ENCODE measurements at places on chromosomes 6 and 20. TPM values are rescaled to one million over a fixed set of nuclear protein-coding genes. Genes with fewer than 3 reads are reported as not detected.

DNA sequence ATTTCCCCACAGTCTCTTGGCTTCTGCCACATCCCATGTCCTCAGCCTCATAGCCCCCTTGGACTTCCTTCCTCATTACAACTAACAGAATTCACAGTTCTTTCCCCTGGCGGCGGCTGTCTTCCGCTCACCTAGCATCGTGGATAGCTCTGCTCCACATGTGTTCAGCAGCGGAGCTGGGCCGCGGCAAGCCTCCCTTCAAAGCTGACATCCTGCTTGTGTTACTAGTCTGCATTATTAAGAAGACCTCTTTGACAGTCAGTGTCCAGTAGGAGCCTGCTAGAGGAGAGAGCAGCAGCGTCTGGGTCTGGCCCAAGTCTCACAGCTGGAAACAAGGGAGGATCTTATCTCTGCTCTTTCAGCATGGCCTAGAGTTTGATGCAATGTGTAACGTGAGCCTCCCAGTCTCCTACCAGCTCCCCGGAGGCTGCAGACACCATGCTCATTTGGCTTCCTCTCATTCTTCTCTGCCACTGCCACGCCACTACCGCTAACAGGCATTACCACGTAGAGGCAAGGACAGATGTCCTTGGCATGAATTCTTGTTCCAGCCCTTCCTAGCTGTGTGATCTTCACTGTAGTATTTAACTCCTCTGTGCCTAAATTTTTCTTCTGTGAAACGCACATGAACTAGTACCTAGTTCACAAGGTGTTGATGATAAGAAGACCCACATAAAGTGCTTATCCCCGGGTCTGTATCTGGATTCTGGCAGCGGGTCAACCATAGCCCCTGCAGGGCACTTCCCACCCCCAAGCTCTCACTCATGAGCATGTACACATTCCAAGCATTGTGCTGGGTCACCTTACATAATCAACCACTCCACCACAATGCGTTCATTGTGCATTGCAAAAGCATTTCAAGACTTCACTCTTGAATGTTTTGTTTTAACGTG, 107.1 kb upstream of the BACH2 start:
- no peak for DNase-seq

GRCh38 chr6:36730424-36731380, 33.1 kb downstream of the RAB44 start:
- no peak for DNase-seq

GRCh38 chr6:141107591-141108160, 1025.0 kb upstream of the GJE1 start:
- no peak for DNase-seq

GRCh38 chr20:16580620-16581019, 7.4 kb upstream of the KIF16B start:
- DNase-seq, result no peak

DNA sequence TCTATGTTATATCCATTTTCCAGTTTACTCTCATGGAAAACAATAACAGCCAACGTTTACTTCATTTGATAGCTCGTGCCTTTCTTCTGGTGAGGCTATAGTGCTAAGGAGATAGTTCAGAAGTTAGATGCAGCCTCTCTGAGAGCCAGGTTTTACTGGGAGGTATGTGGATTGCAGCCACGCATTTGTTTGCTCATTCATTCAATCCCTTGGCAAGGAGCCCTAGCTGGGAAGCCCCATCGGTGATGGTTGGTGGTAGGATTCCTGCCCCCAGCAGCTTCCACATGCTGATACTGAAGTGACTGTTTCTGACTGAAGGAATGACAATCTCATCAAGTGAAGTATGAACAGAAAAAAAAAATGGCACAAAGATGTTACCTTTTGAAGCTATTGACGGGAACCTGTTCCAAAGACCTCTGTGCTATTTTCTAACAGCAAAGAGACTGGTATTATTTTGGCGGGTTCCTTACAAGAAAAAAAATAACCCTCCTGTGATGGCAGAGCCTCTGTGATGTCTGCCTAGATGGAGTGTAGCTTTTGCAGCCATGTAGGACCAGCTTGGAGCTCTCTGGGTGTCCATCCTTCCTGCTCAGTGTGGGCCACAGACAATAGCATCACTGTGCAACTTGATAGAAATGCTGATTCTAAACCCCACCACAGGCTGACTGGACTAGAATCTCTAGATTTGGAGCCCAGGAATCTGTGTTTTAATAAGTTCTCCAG, 30.6 kb downstream of the SNAP25 start:
- peak; percentile 62 for DNase-seq

DNA sequence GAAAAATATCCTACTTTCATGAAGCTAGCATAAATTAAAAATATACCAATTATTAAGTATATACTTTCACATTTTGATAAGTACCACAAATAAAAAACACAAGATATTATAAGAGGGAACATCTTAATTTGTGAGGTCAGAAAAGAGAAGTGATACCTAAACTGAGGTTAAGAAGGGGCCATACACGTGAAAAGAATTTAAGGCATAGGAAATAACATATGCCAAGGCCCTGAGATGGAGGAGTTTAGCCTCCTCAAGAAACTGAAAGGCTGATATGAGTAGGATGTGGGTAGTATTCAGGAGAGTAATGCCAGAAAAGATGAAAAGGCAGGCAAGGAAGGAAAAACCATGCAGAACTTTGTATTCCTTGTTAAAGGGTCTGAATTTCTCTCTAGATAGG, 116.6 kb upstream of the HTR1E start:
- no peak for DNase-seq

Gene EYA2
- 6.6 TPM for total RNA-seq

DNA sequence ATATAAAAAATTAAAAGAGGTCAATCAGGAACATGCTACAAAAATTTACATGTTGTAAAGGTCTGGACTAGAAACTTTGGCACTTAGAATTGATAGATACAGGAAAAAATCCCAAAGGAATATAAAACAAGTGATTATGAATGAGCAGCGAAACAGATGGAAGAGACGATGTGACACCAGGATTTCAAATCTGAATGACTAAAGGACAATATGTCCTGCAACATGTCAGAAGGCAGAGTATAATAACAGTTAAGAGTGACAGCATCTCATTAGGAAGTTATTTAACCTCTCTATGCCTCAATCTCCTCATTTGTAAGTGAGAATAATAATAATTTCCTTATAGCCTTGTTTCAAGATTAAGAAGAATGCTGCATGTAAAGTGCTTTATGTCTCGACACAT, 50.3 kb downstream of the FRK start:
- DNase-seq, result no peak

DNA sequence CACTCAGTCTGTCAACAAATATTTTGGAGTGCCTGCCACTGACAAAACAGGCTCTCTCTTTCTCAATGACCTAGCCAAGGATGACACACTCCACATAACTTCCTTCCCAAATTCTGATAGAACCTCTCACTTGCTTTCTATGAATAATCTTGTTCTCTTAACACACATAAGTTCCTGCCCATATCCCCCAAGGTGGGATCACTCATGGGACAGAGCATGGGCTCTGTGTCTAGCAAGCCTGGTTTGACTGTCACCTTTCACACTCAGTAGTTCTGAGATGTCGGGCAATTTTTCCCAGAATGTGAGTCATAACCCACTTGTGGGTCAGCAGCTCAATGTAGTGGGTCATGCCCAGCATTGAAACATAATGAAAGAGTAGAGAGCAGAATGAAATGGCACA, 78.1 kb downstream of the LRFN2 start:
- no peak for DNase-seq

DNA sequence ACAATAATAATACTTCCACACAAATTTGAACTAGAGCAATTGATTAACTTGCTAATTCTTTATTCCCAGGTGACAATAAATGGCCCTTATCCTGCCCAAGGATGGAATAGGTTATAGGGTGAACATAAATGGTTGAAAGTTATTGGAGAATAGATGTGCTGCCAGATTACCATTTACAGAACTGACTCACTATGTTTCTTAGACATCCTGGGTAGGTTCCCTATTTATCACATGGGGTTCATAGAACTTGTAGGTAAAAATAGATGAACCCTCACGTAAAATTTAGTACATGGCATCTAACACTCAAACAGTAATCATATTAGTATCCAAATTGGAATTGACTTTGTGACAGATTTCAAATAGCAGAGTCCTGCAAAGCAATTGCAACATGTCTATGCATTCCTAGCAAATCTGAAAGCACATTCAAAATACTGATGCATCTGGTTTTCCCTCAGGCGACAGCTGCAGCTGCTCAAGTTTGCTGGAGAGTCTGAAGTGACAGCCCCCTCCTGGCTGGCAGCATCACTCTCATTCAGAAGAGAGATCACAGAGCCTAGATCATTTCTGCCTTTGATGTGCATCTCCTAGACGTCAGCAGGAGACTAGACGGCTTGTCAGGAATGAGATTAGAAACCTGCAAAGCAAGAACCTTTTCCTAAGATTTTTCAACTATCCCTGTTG, 80.2 kb upstream of the RNF217 start:
- DNase-seq, result no peak

DNA sequence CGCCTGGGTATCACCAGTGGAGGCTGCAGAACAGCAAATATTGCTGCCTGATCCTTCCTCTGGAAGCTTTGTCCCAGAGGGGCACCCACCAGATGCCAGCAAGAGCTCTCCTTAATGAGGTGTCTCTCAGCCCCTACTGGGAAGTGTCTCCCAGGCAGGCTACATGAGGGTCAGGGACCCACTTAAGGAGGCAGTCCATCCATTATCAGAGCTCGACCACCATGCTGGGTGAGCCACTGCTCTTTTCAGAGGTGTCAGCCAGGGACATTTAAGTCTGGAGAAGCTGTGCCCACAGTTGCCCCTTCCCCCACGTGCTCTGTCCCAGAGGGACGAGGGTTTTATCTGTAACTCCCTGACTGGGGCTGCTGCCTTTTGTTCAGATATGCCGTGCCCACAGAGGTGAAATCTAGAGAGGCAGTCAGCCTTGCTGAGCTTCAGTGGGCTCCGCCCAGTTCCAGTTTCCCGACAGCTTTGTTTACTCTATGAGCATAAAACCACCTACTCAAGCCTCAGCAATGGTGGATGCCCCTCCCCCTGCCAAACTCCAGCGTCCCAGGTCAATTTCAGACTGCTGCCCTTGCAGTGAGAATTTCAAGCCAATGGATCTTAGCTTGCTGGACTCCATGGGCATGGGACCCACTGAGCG, 25.9 kb upstream of the AIG1 start:
- DNase-seq, result no peak

- DNase-seq, result no peak
Observed at GRCh38 chr6:43950731-43951062, 176.6 kb downstream of the MRPL14 start.

Gene BCAS1
- 6.1 TPM for total RNA-seq

GRCh38 chr6:39195792-39196385, 33.4 kb downstream of the KCNK5 start:
- DNase-seq, result no peak

GRCh38 chr20:47428164-47428563, 71.7 kb upstream of the ZMYND8 start:
- DNase-seq, result no peak

Gene C20orf202
- total RNA-seq, result 0.18 TPM

DNA sequence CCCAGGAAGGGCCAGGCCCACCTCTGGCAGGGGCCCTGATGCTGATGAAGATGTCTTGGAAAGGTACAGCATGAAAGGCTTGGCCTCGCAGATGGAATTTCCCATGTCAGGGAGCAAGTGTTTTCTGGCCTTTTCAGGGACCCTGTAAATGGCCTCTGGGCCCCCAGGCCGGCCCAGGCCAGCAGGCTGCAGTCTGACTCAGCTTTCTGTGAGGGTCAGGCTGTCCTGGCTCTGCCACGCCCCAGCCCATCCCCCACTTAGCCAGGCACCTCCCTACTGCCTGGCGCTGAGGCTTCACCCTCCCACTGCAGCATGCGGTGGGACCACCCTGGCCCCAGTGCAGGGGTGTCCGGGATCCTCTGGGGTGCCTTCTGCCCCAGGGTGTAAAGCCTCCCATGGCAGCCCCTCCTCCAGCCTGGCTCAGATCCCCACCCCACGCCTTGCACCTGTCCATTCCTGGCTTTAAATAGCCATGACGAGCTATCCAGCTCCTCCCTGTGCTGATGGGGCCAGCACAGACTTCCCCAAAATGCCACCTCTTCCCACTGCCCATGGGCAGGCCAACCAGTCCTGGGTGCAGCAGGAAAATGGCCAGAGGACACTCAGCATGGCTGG, 35.6 kb upstream of the GATA5 start:
- DNase-seq, result peak; percentile 16

Gene CPXM1
- 19.9 TPM for total RNA-seq

Gene CNR1
- total RNA-seq, result 225 TPM

Gene CENPQ
- total RNA-seq, result 6.5 TPM

- DNase-seq, result peak; percentile 32
Observed at GRCh38 chr6:89941031-89941762, 46.9 kb downstream of the GJA10 start.

GRCh38 chr20:23568320-23568970, at the start of gene CST9L:
Gene CST9L, minus strand, starts transcription at chr20:23568484. Its CDS starts 34 bp downstream, at chr20:23568450.
- DNase-seq, result no peak

DNA sequence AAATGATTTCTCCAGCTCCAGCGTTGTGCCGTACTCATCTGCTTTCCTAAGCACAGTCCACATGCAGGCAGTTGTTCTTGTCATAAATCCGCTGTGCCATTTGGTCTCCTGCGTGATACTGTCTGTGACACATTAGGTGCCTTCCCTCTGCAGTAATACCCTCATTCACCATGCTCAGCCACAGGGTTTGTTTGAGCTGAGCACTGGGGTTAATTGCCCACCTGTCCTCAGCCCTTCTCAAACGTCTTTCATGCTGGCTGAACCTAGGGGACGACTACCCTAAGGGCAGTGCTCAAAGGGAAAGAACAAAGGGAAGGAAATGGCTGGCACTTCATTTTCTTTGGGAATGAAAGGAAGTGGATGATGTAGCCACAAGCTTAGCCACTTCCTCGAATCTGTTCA, 64.2 kb upstream of the MYLIP start:
- DNase-seq, result no peak

Gene CST5
- not detected for total RNA-seq

Gene ELOVL4
- 29.2 TPM for total RNA-seq

Gene MAP1LC3A
- total RNA-seq, result 27.9 TPM

- DNase-seq, result peak; percentile 44
Observed at GRCh38 chr6:118618676-118619377, 32.6 kb downstream of the CEP85L start.

- no peak for DNase-seq
Observed at GRCh38 chr20:36672991-36673390, 27.0 kb upstream of the SLA2 start.

Gene BPIFB2
- not detected for total RNA-seq

- DNase-seq, result peak; percentile 76
Observed at GRCh38 chr6:152380993-152381898, 255.9 kb downstream of the SYNE1 start.

DNA sequence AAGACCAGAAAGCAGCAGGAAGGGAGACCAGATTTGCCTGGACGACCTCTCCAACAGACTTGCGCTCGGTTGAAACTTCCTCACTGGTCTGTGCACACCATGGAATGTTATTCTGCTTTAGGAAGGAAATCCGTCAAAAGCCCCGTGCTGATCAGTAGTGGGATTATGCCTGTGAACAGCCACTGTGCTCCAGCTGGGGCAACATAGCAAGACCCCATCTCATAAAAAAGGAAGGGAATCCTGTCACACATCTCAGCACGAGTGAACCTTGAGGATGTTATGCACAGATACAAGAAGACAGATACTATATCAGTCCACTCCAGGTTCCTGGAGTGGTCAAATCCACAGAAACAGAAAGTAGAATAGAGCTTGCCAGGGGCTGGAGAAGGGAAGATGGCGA, 86.9 kb upstream of the FOXC1 start:
- DNase-seq, result no peak
